SJSA1 (cell line): ENCODE measurements at places on chromosomes 3 and 15. TPM values are rescaled to one million over a fixed set of nuclear protein-coding genes. Genes with fewer than 3 reads are reported as not detected.

LRTM1 gene
- not detected in 2 replicates for total RNA-seq

DNA sequence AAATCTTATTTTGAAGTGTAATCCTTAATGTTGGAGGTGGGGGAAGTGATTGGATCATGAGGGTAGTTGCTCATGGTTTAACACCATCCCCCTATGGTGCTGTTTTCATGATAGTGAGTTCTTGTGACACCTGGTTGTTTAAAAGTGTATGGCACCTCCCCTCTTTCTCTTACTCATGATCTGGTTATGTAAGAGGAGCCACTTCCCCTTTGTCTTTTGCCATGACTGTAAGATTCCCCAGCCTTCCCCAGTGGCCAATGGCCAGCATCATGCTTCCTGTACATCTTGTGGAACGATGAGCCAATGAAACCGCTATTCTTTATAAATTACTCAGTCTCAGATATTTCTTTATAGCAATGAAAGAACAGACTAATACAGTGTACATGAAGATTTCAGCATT lies 39.8 kb upstream of the GMNC start:
- no peaks in the 10 kb centered on the region for H3K27me3 ChIP-seq
- H3K27ac ChIP-seq, result no peak overlapping the region
- H3K36me3 ChIP-seq, result no peaks in the 10 kb centered on the region
- no peaks in the 10 kb centered on the region for H3K4me1 ChIP-seq
- H3K4me3 ChIP-seq, result no peak overlapping the region
- no peak for DNase-seq

DNA sequence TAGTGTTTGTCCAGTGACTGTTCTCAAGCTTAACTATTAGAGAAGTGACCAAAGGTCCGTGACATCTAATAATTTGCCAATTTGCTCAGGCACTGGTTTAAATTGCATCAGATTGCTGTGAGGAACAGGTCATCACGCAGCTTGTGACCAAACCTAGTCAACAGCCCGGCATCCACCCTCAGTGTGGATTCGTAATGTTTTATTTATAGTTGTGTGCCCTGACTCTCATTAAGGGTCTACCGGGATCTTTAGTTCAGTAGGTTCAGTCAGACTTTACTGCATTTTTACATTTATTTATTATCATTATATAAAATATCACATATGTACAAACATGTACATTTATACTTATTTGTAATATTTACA lies 46.4 kb upstream of the PGPEP1L start:
- no peaks in the 10 kb centered on the region for H3K36me3 ChIP-seq
- no peak for DNase-seq
- peaks cover 5% of the 10 kb centered on the region for H3K4me1 ChIP-seq
- H3K27me3 ChIP-seq, result no peaks in the 10 kb centered on the region

PPP1R14D gene
- not detected in 2 replicates for total RNA-seq

ZNF148 gene
- total RNA-seq, result 17.2 and 25.5 TPM in 2 replicates

- DNase-seq, result no peak
- H3K4me3 ChIP-seq, result no peak overlapping the region
- H3K27me3 ChIP-seq, result no peaks in the 10 kb centered on the region
- no peak overlapping the region for H3K27ac ChIP-seq
Observed at GRCh38 chr15:65326117-65326526, 21.6 kb downstream of the RNU5B-1 start.

KNL1 gene
- total RNA-seq, result 83.2 and 88.4 TPM in 2 replicates

DNA sequence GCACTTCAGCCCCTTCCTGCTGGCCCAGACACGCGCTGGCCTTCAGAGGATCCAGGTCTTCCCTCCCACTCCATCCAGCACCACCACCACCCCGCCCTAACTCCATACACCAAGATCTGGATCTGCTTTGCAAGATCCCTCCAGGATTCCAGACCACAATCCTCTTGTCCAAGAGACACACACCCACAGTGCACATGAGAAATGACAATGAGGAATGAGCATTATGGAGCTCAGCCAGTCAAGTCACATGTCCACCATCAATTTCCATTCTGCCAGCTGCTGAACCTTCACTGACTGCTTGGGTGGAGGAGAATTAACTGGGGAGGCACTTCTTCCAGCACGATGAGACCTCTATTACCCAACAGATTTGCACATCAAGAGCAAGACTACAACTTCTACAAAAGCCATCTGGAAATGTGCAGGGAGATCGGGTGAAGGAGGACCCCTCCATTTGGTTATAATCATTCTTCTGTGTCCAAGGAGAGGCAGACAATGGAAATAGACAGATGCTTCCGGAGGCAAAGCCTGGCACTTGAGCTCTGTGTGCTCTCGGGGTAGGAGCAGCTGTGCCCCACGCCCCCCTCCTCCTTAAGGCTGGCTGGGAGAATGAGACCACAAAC lies 12.3 kb upstream of the SPATA12 start:
- H3K27me3 ChIP-seq, result no peaks in the 10 kb centered on the region
- no peak overlapping the region for H3K27ac ChIP-seq
- H3K4me1 ChIP-seq, result no peaks in the 10 kb centered on the region
- H3K4me3 ChIP-seq, result no peak overlapping the region
- no peak for DNase-seq

- H3K36me3 ChIP-seq, result no peaks in the 10 kb centered on the region
- no peak overlapping the region for H3K4me3 ChIP-seq
- H3K27ac ChIP-seq, result no peak overlapping the region
- DNase-seq, result no peak
- H3K4me1 ChIP-seq, result no peaks in the 10 kb centered on the region
- H3K27me3 ChIP-seq, result no peaks in the 10 kb centered on the region
Observed at GRCh38 chr3:60343831-60344230, 907.4 kb downstream of the FHIT start.

DNA sequence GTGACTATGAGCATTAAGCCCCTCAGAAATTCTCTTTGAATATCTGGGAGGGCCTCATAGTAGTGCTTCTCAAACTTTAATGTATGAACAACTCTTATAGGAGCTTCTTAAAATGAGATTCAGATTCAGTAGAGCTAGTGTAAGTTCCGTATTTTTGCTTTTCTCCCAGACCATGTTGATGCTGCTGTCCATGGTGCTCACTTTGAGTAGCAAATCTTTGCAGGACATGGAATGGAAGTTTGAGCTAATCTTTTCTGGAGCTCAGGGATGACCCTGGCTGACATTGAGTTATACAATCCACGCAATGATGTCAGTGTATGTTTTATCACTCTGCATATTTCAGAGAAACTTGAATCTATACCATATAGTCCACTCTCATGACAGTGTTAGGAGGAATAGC lies 134.2 kb downstream of the OTOL1 start:
- no peaks in the 10 kb centered on the region for H3K36me3 ChIP-seq
- no peak for DNase-seq
- H3K4me3 ChIP-seq, result no peak overlapping the region
- no peaks in the 10 kb centered on the region for H3K4me1 ChIP-seq
- H3K27me3 ChIP-seq, result no peaks in the 10 kb centered on the region

- H3K36me3 ChIP-seq, result no peaks in the 10 kb centered on the region
- no peak overlapping the region for H3K27ac ChIP-seq
- no peaks in the 10 kb centered on the region for H3K4me1 ChIP-seq
- DNase-seq, result no peak
- H3K27me3 ChIP-seq, result no peaks in the 10 kb centered on the region
Observed at GRCh38 chr3:143672396-143673165, 175.7 kb downstream of the SLC9A9 start.

DNA sequence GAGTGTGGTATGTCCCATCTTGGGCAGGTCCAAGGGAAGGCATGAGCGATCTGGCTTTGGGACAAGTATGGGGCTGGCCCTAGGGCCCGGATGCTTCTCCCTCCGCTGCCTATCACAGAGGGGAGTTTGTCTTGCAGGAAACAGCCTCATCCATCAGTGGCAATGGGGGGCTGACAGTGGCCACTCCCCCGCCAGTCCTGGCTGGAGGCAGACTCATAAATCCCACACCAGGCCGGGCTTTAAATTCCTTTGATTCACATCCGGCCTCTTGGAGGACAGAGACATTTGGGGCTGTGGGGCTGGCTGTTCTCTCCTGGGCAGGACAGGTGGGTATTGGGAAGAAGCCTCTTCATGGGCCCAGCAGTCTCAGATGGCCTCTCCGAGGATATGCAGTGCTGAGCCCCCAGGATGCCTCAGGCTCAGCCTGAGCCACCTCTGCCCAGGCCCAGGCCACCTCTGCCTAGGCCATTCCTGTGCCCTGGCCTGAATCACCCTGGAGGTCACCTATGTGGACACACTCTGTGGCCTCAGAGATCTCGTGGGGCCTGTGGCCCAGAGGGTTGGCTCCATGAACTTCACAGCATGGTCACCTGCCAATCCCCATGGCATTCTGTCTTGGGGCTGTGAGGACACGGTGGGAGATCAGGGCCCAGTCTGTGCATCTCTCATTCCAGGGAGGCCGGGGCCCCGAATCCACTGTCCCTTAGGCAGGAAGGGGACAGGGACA lies 84.2 kb upstream of the GOLGA6L4 start:
- H3K27me3 ChIP-seq, result no peaks in the 10 kb centered on the region
- no peaks in the 10 kb centered on the region for H3K36me3 ChIP-seq
- H3K4me3 ChIP-seq, result no peak overlapping the region
- no peak for DNase-seq

GOLGA6L6 gene
- not detected in 2 replicates for total RNA-seq

- H3K27ac ChIP-seq, result no peak overlapping the region; the same call in 1 of the 2 replicates
- no peak overlapping the region for H3K4me3 ChIP-seq
- no peak for DNase-seq
Observed at GRCh38 chr15:98953000-98953787, 54.4 kb downstream of the PGPEP1L start.

GRCh38 chr3:59006634-59007517 lies 42.9 kb downstream of the CFAP20DC start:
- DNase-seq, result no peak
- no peaks in the 10 kb centered on the region for H3K36me3 ChIP-seq
- no peaks in the 10 kb centered on the region for H3K4me1 ChIP-seq
- no peaks in the 10 kb centered on the region for H3K27me3 ChIP-seq
- H3K4me3 ChIP-seq, result no peak overlapping the region

SAXO2 gene
- total RNA-seq, result 0.66 and 4.0 TPM in 2 replicates

- H3K4me1 ChIP-seq, result peaks cover 39% of the 10 kb centered on the region
- H3K4me3 ChIP-seq, result no peak overlapping the region
- DNase-seq, result no peak
Observed at GRCh38 chr3:11542551-11542950, 101.2 kb downstream of the VGLL4 start.

GAP43 gene
- not detected in 2 replicates for total RNA-seq

IL17RC gene
- total RNA-seq, result 12.6 and 19.5 TPM in 2 replicates

FANCD2OS gene
- not detected in 2 replicates for total RNA-seq

GRCh38 chr3:99286266-99286845 lies 352.0 kb upstream of the COL8A1 start:
- no peak for DNase-seq
- H3K27ac ChIP-seq, result no peak overlapping the region
- no peaks in the 10 kb centered on the region for H3K4me1 ChIP-seq
- no peaks in the 10 kb centered on the region for H3K36me3 ChIP-seq
- no peak overlapping the region for H3K4me3 ChIP-seq

DNA sequence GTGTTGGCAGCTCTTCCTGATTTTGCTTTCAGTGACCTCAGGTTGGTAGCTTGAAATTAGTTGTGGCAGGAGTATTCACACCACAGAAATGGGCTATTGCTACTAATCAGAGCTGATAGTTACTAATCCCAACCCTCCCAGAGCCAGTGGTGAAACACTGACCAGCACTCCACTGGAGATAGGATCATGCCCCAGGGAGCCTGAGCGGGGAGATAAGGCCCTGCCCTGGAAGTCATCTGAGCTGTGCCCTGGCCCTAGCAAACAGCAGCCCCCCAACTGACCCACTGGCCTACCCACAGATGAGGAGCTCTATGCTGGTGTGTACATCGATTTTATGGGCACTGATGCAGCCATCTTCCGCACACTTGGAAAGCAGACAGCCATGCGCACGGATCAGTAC lies 9.4 kb upstream of the GNAT1 start:
- no peaks in the 10 kb centered on the region for H3K36me3 ChIP-seq
- H3K27ac ChIP-seq, result no peak overlapping the region
- H3K4me1 ChIP-seq, result no peaks in the 10 kb centered on the region
- H3K27me3 ChIP-seq, result no peaks in the 10 kb centered on the region
- no peak overlapping the region for H3K4me3 ChIP-seq

DNA sequence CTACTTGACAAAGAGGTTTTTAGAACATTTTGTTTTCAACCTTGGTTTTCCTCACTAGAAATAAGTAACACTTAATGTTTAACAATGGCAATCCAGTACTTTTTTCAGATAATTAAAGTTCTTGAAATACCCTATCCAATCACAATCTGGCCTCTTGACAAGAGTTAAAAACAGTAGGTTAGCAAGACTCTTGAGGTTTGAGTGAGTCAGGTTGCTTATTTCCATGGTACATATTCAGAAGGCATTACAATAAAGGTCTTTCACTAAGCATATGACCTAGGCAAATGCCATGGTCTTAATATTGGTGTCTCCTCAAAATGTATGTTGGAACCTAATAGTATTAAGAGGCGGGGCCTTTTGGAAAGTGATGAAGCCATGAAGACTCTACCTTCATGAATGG lies 5.6 kb downstream of the SUCNR1 start:
- H3K4me1 ChIP-seq, result peaks cover 13% of the 10 kb centered on the region
- no peaks in the 10 kb centered on the region for H3K27me3 ChIP-seq
- no peak overlapping the region for H3K4me3 ChIP-seq
- H3K27ac ChIP-seq, result no peak overlapping the region
- no peak for DNase-seq

NECTIN3 gene
- total RNA-seq, result 72.7 and 83.4 TPM in 2 replicates

GRCh38 chr15:48059791-48060190 lies 61.0 kb upstream of the SLC24A5 start:
- DNase-seq, result no peak
- no peaks in the 10 kb centered on the region for H3K27me3 ChIP-seq

GRCh38 chr3:8482960-8483665 lies 18.5 kb upstream of the LMCD1 start:
- H3K27me3 ChIP-seq, result no peaks in the 10 kb centered on the region
- H3K4me3 ChIP-seq, result no peak overlapping the region
- peaks cover 36% of the 10 kb centered on the region for H3K4me1 ChIP-seq
- no peaks in the 10 kb centered on the region for H3K36me3 ChIP-seq
- DNase-seq, result peak; percentile 73
- peak overlapping the region; percentile 42 for H3K27ac ChIP-seq

- H3K27ac ChIP-seq, result no peak overlapping the region
- H3K4me1 ChIP-seq, result peaks cover 12% of the 10 kb centered on the region
- H3K27me3 ChIP-seq, result peaks cover 8% of the 10 kb centered on the region; the same call in 1 of the 2 replicates
- H3K36me3 ChIP-seq, result no peaks in the 10 kb centered on the region
- DNase-seq, result no peak
- H3K4me3 ChIP-seq, result no peak overlapping the region
Observed at GRCh38 chr15:31974855-31975829, 55.2 kb upstream of the CHRNA7 start.

FSIP1 gene
- total RNA-seq, result 0.79 and 3.9 TPM in 2 replicates

HCLS1 gene
- not detected in 2 replicates for total RNA-seq

ATP8B4 gene
- total RNA-seq, result 0.16 TPM in 1 of 2 replicates, not detected in the other

DNA sequence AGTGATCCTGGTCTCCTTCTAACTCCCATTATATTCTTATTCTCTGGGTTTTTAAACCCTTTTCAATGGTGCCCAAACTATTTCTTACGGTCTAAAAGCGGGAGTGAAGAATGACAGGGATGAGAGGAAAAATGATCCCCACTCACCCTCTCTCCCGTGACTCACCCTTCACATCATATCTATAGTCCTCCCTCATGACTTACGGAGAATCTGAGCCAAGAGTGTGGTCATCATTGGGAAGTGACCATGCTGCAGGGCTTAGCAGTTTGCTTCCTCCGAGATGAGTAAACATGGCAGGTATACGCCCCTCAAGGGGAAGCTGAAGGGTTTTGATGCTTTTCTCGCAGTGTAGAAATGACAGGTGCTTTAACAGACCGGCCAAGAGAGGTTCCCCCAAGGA lies 274.0 kb downstream of the RYR3 start:
- DNase-seq, result no peak
- H3K36me3 ChIP-seq, result no peaks in the 10 kb centered on the region
- no peaks in the 10 kb centered on the region; the same call in 1 of the 2 replicates for H3K27me3 ChIP-seq
- H3K27ac ChIP-seq, result no peak overlapping the region
- no peak overlapping the region for H3K4me3 ChIP-seq
- H3K4me1 ChIP-seq, result no peaks in the 10 kb centered on the region

GABRR3 gene
- not detected in 2 replicates for total RNA-seq

GP5 gene
- total RNA-seq, result not detected in 2 replicates

DAZL gene
- total RNA-seq, result not detected in 2 replicates
